Inflammatory macrophage (primary cell): ENCODE measurements at places on chromosomes 11 and 22.

DNA sequence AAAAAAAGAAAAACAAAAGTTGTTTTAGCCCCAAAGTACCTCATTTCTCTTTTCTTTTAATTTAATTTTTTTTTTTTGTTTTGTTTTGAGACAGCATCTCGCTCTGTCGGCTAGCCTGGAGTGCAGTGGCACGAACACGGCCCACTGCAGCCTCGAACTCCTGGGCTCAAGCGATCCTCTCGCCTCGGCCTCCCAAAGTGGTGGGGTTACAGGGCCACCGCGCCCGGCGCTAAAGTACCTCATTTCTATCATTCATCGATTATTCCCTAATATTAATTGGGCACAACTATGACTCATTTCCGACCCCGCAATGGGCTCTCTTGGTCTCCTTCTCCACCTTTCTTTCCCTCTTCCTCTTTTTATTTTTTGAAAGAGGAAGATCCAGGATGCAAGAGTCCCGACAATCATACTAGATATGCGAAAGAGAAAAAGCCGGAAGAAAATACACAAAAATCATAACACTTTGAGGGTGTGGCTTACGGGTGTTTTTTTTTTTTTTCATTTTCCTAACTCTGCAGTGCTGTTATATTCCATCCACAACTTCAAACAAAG lies 475 bp upstream of the AIP start:
- DNase-seq, result peak; percentile 77

DNA sequence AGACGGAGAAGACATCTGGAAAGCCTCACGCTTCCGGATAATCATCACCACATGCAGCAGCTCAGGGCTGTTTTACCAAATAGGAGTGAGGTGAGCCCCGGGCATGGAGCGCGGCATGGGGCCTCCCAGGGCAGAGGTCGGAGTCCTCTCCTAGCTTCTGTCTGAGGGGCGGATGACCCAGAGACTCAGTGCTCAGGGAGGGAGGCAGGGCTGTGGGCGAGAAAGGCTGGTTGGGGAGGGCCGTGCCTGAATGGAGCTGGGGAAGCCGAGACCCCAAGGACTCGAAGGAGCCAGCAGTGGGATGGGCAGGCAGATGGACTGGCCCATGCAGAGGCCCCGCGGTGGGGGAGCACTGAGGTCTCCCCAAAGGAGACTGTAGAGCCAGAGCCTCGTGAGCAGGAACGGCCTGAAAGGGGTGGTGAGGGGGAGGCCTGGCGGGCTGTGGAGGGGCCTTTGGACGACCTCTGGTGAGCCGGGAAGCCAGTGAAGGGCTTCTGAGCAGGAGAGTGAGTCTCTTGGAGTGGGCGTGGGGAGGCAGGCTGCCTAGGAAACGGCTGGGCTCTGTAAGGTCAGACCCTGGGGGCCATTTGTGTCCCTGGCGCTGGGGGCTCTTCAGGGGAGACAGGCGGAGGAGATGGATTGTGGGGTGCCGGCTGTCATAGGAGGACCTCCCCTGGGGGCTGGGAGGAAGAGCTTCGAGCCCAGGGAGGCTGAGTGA lies 24.7 kb upstream of the PANX2 start:
- no peak for DNase-seq

- DNase-seq, result no peak
Measured at GRCh38 chr11:85530634-85531033, 96.5 kb downstream of the DLG2 start.

DNA sequence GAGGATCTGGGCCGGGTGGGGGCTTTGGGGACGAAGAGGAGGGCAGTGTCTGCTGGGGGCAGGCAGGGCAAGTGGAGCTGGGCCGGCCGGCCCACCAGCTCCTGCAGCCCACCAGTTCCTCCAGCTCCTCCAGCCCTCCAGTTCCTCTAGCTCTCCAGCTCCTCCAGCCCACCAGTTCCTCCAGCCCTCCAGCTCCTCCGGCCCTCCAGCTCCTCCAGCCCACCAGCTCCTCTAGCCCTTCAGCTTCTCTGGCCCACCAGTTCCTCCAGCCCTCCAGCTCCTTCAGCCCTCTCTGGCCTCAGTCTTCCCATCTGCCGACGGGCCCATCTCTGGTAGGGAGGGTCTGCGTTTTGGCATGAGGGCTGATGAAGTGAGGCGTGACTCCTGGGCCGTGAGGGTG lies 9.2 kb upstream of the CCDC188 start:
- no peak for DNase-seq

GRCh38 chr11:44814881-44815592 lies 88.3 kb downstream of the TSPAN18 start:
- peak; percentile 54 for DNase-seq

- DNase-seq, result no peak
Measured at GRCh38 chr11:126988655-126989054, 11.9 kb downstream of the KIRREL3 start.

- DNase-seq, result no peak
Measured at GRCh38 chr11:10288881-10289764, 4.9 kb downstream of the SBF2 start.

DNA sequence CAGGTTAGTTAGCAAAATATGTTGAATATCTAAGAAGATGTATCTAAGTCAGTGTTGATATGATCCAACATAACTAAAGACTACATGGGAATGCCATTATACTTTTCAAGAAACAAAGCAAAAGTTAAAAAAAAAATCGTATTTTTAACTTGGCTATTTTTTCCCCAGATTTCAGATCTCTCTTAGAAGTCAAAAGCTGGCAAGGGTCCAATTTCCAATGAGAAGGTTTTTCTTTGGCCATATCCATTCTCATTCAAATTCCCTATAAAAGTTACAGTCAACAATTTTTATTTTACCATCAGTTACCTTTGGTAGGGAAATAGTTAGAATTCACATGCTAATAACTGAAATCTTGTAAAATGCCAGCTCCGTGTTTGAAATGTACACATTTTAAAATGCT lies 70.5 kb upstream of the FAT3 start:
- DNase-seq, result no peak

DNA sequence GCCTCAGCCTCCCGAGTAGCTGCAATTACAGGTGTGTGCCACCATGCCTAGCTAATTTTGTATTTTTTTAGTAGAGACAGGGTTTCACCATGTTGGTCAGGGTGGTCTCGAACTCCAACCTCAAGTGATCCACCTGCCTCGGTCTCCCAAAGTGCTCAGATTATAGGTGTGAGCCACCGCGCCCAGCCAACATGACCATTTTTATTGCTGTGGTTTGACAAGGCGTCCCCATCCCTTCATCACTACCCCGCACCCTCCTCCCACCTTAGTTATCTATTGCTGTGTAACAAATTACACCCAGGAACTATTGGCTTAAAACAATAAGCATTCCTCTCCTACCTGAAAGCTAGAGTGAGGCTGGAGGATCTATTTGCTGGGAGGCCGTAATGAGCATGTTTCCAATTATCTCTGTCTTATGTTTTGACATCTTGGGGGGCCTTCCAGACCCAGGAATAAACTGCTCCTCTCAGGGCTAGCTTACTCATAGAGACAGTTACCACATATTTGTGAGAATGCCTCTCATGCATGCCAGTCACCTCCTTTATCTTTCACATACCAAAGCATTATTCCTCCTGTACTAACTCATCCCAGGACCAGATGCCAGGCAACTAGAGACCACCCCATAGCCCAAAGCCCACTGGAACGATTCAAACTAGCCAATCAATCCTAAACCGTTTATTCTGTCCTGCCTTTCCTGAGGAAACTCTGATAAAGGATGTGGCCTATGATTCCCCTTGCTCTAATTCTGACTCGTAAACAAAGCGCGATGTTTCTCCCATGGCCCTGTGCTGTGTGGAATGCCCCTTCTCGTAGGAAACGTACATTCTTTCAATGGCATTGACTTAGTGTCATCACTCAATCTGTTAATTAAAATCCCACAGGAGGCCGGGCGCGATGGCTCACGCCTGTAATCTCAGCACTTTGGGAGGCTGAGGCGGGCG lies 19.4 kb downstream of the SNU13 start:
- DNase-seq, result no peak

GRCh38 chr22:24583221-24584165 lies 9.4 kb downstream of the LRRC75B start:
- no peak for DNase-seq

GRCh38 chr11:8878771-8879170 lies 32.2 kb upstream of the AKIP1 start:
- DNase-seq, result no peak

- DNase-seq, result peak; percentile 64
Measured at GRCh38 chr11:128238521-128239265, 348.7 kb downstream of the ETS1 start.

DNA sequence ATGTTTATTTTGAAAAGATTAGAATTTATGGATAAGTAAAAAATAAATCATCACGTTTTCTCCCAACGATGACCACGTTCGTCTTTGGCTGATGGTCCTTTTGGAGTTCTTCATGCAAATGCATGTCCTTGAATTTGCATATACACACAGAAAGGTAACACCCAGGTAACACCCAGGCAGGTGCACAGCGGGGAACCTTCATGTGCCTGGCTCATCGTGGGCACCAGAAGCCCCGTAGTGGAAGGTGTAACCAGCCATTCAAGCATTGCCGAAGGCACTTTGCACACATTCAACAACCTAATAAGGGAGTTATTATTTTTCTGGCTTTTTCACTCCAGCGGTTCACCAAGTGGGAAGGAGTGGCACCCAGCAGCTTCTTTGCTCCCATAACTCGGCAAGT lies 404.6 kb downstream of the TBC1D22A start:
- no peak for DNase-seq

DNA sequence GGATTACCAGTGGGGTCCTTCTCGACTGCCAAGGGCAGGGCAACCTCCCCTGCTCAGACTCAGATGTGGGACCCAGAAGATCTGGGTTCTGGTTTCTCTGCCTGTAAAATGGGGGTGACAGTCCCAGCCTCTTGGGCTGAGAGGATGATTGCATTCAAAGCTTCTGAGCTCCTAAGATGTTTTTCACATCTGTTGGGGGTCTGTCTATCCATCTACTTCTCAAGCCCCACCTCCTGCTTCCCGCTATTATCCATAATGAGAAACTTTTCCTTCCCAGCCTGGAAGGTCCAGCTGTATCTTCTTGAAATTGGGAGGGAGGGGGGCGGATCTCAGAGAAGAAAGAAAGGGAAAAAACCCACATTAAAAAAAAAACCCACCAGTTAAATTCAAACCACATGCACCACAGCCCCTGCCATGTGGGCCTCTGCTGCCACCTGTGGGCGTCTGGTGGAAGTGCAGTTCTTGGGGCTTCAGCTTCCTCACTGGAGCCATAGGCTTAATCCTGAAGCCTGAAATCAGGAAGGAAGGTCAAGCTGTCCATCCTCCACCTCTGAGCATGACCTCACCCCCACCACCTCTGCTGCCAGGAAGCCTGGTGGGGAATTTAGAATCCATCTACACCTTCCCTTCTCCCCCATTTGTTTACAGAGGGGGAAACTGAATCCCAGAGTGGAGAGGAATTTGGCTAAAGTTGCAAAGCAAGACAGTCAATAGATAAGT lies 27.3 kb downstream of the ARHGEF17 start:
- peak; percentile 81 for DNase-seq

DNA sequence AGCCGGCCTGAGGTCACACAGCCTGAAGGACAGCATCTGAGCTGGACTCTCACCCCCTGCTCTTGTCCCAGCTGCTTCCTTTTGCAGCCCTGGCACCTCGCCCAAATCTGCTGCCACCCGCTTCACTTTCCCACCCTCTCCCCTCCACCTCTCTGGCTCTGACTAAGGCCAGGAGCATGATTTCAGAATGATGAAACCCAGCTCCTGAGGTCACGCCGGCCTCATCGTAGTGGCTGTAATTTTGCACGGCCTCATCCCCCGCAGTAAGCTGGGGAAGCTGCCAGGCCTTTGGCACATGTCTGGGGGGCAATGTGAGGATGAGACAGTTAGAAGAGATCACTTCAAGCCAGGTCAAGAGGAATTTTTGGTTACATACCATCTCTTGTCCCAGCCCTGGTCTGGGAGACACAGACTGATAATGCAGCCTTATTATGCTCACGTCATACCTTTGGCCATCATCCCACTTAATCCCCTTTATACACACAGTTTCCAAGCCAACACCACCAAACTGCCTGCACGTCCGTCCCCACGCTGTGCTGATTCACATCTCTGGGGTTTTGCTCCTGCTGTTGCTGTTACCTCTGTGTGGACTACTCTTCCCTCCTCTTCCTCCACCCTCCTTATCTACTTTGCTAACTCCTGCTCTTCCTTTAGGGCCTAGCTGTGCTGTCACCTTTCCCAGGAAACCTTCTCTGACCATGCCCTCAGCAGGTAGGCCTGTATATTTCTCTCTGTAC lies 58.1 kb downstream of the CHRDL2 start:
- DNase-seq, result peak; percentile 52

- DNase-seq, result no peak
Measured at GRCh38 chr11:36191941-36192340, 97.3 kb downstream of the COMMD9 start.
